ENCODE measurements at places on chromosomes 3 and 15. TPM values are rescaled to one million over a fixed set of nuclear protein-coding genes. Genes with fewer than 3 reads are reported as not detected.

Gene GNAT1
- total RNA-seq, result not detected

GRCh38 chr15:89672221-89673164 lies 6.7 kb downstream of the PLIN1 start:
- DNase-seq, result peak; percentile 74

DNA sequence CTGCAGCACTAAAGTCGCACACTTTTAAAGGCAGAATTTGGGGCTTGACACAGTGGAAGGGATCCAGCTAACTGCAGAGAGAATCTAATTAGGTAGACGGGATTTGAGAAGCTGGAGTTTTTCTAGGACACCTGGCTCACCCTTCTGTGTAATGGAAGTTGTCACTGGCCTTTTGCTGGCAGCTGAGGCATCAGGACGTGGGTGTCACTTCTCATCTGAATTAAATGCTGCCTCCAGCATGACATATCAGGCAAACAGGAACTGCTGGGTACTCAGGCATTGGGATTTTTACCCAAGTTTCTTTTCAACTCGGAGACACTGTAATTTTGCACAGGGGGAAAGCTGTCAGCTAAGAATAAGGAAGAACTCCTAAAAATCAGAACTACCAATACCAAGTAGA lies 861.9 kb upstream of the ARPP21 start:
- no peak for DNase-seq

DNA sequence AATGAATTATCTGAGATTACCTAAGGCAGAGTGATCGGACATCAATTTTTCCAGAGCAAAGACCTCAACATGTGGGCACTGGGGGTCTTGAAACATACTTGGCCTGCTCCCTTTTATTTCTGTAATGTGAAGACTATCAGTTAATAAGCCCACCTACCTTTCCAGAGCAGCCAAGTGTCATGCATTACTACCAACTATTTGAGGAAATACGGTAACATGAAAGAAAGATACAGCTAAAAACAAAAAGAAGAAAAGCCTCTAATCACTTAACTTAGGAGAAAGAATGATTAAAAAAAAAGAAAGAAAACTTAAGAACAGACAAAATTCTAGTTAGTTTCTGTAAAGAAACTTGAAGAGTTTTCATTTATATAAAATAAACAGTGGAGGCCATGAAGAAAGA lies 73.9 kb downstream of the BTLA start:
- no peak for DNase-seq

- no peak for DNase-seq
Observed at GRCh38 chr15:67690936-67691335, 134.4 kb upstream of the SKOR1 start.

Gene ACP3
- total RNA-seq, result 81.4 TPM

- DNase-seq, result no peak
Observed at GRCh38 chr3:125163739-125164601, 48.6 kb downstream of the SLC12A8 start.

- DNase-seq, result peak; percentile 43
Observed at GRCh38 chr3:45940781-45941365, 2.4 kb upstream of the CXCR6 start.

GRCh38 chr3:172609750-172610149 lies 86.5 kb upstream of the TNFSF10 start:
- DNase-seq, result no peak

GRCh38 chr15:45594319-45594718 lies 7.1 kb downstream of the BLOC1S6 start:
- no peak for DNase-seq

Gene MUSTN1
- 5.5 TPM for total RNA-seq

DNA sequence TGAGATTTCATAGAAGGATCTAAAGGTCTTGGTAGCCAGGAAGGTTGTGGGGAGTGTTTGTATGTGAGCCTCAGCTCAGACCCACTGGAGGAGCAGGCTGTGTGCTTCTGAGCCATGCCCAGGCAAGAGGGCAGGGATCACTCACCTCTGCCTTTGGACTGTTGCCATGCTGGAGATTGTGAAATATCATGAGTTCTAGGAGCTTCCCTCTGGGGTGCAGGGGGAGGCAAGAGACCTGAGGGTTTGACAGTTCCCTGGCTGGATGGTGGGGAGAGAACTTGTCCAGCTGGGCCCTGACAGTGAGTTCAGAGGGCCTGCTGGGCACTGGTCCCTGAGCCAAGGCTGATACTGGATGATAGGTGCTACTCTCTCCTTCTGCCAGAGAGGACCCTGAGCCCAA lies 6.0 kb downstream of the SLC6A1 start:
- DNase-seq, result no peak

Gene CFAP92
- total RNA-seq, result 0.19 TPM

DNA sequence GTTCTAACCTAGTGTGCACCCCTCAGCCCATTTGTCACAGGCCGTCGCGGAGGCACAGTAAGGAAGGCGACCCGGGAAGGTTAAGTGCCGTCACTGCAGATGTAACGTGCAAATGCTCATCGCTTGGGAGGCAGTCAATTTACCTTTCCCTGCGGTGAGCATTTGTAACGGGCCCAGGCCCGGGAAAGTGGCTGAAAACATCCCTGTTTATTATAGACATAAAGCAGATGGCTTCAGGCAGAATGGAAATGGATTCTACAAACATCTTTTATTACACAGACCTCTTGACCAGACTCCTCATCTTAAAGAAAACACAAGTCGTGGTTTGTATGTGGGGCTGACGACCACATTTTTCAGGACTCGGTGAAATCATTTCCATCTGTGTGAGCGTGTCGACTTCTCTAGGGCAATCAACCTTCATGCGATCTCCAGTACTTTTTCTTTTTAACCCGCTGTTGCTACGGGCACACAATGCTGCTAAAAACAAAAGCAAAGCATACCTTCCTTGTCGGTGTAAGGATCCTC lies 43.6 kb downstream of the NMNAT3 start:
- no peak for DNase-seq

All from lower leg skin (tissue), 4 donors.